ENCODE measurements at places on chromosomes 16 and 17.

- DNase-seq, result no peak
Measured at GRCh38 chr17:73269791-73270190, 8.1 kb upstream of the CPSF4L start.

DNA sequence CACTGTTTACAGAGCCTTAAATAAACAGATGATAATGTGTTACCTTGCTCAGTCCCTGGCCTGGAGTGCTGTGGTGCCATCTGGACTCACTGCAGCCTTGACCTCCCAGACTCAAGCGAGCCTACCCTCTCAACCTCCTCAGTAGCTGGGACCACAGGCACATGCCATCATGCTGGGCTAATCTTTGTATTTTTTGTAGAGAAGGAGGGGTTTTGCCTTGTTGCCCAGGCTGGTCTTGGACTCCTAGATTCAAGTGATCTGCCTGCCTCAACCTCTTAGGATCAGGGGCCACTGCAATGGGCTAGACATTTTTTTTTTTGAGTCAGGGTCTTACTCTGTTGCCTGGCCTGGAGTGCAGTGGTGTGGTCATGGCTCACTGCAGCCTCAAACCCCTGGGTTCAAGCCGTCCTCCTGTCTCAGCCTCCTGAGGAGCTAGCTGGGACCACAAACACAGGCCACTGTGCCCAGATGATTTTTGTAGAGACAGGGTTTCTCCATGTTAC lies 5.0 kb upstream of the NAGLU start:
- no peak for DNase-seq

DNA sequence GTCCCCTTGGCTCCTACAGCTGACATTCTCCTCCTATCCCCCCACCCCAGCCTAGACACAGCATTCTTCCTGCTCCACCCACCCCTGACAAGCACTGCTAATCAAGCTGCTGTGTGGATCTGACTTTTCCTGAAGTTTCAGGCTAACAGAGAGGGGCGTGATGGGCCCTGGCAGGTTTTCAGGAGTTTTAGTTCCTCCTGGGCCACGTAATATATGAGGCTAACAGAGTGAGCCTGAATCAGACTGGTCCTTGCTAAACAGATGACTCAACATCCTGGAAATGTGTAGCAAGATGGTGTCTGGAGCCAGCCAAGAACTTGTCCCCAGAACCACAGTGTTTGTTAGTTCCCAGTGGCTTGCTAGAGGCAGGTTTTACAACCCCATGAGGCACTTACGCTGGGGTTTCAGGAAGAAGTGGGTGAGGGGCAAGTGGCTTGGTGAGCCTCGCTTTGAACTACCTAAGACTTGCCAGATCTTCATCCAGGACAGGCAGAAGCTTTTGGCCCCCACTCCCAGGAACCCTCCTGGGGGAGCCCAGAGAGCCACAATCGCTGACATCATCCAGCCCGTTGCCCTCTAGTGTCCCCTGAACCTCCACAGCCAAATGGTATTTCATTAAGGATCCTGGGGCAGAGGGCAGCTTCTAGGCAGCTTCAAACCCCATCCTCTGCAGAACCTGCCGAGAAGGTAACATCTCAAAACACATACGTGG lies 15.9 kb downstream of the TMEM92 start:
- DNase-seq, result no peak

GRCh38 chr17:71709271-71709890 lies 411.4 kb upstream of the SOX9 start:
- DNase-seq, result no peak

DNA sequence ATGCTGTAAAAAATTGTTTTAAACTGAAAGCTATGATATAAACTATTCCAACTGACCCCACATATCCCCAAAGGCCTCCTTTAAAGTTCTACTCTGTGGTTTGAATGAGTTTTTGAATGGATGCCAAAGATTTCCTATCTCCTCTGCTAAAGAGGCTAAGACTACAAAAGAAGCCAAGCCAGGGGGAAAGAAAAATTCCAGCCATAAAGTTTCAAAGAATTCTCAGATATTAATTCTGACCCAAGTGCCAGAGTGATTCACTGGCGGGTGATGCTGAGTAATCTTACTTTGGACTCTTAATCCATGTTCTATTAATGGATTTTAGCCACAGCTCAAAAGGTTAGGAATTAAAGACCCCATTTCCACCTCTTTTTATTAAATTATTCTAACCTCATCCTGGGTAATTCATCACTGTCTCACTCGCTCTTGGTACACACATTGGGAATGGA lies 60.7 kb downstream of the HS3ST3A1 start:
- DNase-seq, result no peak

DNA sequence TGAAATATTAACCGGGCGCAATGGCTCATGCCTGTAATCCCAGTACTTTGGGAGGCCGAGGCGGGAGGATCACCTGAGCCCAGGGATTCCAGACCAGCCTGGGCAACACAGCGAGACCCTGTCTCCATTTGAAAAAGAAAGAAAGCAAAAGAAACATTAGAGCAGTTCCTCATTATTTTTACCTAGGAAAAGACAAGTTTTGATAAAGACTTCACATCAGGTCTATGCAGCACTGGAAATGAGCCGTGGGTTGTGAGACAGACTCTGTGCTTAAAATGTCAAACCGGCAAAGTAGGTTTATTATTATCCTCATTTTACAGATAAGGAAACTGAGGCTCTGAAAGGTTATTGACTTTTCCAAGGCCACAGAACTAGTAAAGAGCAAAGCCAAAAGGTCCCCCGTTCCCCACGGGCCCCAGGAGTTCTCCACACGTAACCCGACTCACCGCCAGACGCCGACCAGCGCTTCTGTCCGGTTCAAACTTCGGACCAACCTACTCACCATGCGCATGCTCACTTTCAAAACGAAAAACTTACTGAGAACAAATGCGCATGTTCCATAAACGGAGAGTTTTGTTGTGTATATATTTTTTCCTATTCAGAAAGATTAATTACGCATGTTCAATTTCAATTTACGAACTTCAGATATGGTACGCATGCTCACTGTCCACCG lies 356 bp downstream of the TUBD1 start:
- DNase-seq, result no peak

DNA sequence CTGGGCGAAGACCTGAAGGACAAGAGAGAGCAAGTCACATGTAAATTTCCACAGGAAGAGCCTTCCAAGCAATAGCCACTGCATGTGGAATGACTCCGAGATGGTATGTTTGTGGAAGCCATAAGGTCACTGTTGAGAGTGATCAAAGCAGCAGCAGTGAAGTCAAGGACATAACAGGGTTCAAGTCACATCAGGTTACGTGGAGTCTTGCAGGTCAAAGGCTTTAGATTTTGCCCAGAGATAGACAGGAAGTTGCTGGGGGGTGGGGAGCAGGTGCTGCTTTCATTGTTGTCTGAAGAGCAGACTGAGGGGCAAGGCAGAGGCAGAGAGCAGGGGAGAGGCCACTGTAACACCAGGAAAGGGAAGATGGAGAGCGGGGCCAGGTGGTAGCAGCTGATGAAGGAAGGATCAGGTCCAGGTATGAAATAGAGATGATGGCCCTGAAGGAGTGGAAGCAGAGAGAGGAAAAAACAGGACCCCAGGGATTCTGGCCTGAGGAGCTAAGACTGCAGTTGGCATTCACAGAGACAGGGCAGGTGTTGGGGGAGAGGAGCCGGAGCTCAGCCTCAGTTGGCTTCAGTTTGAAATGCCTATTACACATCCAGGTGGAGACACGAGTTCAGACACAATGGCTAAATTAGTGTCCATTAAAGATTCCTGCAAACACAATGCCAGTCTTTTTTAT lies 129.3 kb upstream of the AXIN2 start:
- no peak for DNase-seq

DNA sequence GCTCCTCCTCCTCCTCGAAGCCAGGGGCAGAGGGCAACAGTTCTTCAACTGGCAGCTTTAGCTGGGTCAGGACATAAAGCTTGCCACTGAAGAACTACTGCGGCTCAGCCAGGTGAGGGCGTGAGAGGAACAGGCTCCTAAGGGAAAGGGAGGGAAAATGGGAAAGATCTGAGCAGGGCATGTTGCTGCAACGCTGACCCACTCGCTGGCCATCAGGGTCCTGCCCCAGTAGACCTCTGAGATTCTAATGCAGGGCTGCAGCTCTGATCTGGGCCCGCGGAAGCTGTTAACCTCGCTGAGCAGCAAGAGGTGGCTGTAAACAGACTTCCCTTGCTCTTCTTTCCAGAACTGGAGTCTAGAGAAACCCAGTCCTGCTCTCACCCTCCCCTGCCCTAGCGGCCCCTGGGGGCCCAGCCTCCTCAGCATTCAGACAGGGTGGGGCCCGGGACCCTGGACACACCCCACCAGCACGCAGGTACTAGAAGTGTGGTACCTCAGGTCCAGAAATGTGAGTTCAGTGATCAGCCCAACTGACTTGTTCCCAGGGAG lies 3.8 kb upstream of the TLCD2 start:
- DNase-seq, result no peak

DNA sequence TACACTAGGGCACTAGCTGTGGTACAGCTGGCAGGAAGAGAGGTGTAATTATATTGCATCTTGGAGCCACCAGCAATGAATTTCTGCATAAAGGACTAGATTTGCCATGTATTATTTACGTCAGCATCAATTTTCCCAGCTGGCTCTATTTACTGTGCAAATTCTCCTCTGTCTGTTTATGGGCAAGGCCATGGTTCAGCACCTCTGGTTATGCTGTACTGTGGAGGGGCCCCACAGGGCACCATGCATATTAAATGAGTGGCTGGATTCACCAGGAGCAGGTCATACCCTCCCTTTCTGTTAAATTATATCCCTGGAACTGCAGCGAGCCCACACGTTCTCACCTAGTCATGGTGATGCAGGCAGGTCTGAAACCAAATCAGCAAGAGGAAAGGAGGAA lies 19.8 kb downstream of the RAD51D start:
- no peak for DNase-seq

- no peak for DNase-seq
Measured at GRCh38 chr16:19006446-19007315, 22.9 kb downstream of the TMC7 start.

DNA sequence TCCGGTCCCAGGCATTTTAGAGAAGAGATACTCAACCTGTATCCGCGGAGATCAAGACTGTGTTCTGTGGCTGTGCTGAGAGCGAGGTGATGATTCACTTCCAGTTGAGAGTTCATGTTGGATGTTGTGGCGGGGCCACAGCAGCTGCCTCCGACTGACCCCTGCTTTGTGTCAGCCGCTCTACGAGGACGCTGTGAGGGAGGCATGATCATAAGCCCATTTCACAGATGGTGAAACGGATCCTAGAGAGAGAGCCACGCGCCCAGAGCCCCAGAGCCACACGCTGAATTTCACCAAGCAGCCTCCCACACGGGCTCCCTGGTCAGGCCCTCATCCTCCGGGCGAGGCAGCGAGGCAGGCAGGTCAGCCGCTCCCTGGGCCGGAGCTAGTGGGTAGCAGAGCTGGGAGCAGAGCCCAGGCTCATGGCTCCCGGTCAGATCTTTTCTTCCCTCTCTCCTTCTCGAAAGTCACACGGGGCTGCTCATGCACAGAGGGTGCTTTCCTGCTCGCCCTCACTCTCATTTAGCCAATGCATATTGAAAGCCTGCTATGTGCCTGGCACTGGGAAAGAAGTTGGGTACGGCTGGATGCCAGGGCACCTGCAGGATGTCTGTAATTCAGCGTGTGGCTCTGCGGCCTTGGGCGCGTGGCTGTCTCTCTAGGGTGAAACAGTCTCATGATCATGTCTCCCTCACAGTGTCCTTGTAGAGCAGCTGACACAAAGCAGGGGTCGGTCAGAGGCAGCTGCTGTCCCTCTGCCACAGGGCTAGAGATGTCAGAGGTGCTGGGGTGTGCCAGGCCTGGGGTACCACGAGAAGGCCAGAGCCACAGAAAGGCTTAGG lies 155.6 kb upstream of the CHMP6 start:
- no peak for DNase-seq

DNA sequence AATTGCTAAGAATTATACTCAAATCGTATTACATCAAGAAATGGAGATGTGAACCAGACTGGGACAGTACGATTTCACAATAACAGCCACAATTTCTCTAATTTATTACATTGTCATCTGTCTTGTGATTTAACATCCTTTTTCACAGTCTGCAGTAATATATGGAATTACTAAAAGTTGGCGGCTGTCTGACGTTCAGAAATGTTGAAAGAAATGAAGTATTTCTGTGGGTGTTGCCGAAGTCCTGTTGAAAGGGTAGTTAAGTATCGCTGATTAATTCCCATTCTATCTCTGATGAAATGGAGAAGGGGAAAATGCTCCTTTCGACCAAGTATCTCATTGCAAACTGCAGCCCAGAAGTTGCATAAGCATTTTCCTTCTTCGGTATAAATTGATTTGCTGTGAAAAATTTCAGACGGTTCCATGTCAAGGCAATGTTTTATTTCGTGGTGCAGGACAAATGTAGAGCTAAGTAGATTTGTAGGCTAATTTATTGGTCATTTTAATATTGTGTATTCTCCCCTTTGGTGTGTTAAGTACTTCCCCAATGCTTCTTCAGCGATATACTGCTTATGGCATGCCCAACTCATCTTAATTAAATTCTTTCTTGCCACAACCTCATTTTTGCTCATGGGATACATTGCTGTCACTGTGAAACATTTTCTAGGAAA lies 775.2 kb upstream of the RBFOX1 start:
- no peak for DNase-seq

DNA sequence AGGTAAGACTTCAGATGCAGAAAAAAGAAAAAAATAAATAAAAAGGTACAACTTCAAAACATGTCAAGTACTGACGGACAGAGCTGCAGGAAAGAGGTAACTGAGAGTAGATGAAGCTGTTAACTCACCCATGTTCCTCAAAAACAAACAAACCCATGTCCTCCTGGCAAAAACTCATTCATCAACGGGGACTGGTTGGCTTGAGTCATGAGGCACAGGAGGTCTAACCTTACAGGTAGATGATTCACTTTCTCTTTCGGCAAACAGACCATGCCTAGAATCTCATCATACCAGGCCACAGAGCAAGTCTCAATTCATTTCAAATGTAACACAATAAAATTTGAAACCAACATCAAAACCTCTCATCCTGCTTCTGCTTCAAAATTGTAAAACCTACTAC lies 12.3 kb upstream of the FASN start:
- no peak for DNase-seq

- DNase-seq, result peak; percentile 70
Measured at GRCh38 chr16:30184096-30184890, 891 bp downstream of the CORO1A start.

GRCh38 chr16:90015586-90016338 lies 3.5 kb downstream of the DBNDD1 start:
- no peak for DNase-seq

DNA sequence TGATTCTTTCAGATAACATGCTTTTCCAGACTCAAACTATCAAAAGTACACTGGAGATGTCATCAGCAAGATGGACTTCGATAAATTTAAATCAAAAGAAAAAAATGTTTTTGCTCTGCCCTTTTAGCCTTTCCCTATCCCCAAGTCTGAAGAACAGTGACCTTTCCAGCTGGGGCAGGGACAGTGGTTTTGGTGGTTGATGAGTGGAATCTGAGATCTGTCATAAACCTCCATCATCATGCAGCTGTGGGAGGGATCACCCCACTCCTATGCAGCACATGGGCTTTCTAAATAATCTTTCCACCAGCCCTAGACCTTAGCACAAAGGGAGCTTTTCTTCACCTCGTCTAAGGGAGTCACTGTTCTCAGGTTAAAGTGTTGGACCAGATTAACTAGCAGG lies 869.5 kb upstream of the SOX9 start:
- DNase-seq, result no peak
